ENCODE measurements at places on chromosomes 5 and 9. TPM values are rescaled to one million over a fixed set of nuclear protein-coding genes. Genes with fewer than 3 reads are reported as not detected.

Gene SPINK6
- not detected for total RNA-seq

Gene SLCO4C1
- not detected for total RNA-seq

Gene CDC42SE2
- 20.7 TPM for total RNA-seq

Gene TMC1
- 0.53 TPM for total RNA-seq

Gene OR1Q1
- not detected for total RNA-seq

Gene GMCL2
- not detected for total RNA-seq

Gene PPP2R2B
- total RNA-seq: 0.03 TPM

Gene GDA
- 34.1 TPM for total RNA-seq

Gene TLX3
- total RNA-seq: not detected

Gene FABP6
- 2.9 TPM for total RNA-seq

Gene HEMGN
- total RNA-seq: not detected

Gene SAP30L
- total RNA-seq: 28.1 TPM
